ENCODE measurements at places on chromosomes 13 and 19. TPM values are rescaled to one million over a fixed set of nuclear protein-coding genes. Genes with fewer than 3 reads are reported as not detected.

KLK14 gene
- 0.52 TPM for total RNA-seq

MISP gene
- total RNA-seq = 285 TPM

TGDS gene
- total RNA-seq = 9.3 TPM

CYP2A6 gene
- total RNA-seq = not detected

KIRREL2 gene
- total RNA-seq = not detected

CTXN1 gene
- 1.5 TPM for total RNA-seq

PGLYRP2 gene
- total RNA-seq = not detected

ACER1 gene
- total RNA-seq = not detected

PTGIR gene
- total RNA-seq = 0.82 TPM

ZNF66 gene
- total RNA-seq = 6.3 TPM

Data from colonic mucosa (tissue), 4 donors.